DND-41 (cell line): ENCODE measurements at places on chromosomes 16 and 17.

DNA sequence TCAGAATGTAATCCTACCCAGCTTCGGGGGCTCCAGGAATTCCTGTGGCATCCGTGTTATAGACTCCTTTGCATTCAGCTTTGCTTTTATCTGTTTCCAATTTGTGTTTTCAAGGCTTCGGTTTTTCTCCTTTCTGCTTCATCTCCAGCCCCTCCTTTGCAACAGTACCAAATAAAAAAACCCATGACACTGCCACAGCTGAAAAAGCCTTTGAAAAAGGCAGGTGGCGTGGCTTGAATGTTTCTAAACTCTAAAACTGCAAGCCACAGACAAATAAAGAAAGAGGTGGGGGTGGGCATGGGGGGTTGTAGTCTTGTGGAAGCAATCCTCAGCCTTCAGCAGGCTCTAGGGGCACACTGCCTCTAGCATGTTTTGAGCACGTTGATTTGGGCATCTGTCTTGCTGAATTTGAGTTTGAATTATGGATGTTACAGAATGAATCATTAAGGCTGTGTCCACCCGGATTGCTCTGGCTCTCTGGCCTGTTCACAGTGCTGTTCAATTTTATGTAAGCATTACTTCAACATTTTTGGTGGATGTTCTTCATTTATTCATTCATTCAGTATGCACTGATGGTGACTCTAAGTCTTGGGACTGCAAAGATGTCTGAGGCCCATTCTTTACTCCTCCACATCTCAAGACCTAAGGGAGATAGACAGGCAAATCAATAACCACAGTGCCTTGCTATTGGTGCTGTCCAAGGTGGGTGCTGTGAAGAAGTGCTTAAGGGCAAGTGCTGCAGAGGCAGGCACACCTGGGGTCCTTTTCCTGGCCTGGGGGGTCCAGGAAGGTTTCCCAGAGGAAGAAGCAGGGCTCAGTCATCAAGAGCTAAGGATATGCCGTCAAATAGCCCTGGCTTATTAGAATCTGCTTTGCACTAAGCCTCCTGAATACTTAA is 77.4 kb downstream of the CDH13 start:
- no peaks in the 10 kb centered on the region for H3K4me1 ChIP-seq
- H3K27me3 ChIP-seq = peaks cover 10% of the 10 kb centered on the region
- H3K27ac ChIP-seq = no peak overlapping the region
- no peak overlapping the region for H3K4me3 ChIP-seq
- H3K36me3 ChIP-seq = no peaks in the 10 kb centered on the region
- no peak for DNase-seq

DNA sequence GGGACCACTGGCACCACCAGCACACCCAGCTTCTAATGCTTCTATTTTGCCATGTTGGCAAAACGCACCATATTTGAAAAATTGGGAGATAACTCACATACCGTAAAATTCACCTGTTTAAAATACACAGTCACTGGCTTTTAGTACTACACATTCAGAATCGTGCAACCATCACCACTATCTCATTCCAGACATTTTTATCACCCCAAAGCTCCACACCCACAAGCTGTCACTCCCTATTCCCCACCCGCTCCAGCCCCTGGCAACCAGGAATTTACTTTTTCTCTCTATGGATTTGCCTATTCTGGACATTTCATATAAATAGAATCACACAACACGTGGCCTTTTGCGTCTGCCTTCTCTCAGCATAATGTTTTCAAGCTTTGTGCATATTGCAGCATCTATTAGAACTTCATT is 25.0 kb downstream of the PPL start:
- H3K4me3 ChIP-seq = no peak overlapping the region
- no peak for DNase-seq
- H3K4me1 ChIP-seq = peaks cover 3% of the 10 kb centered on the region; the same call in 1 of the 2 replicates
- H3K27ac ChIP-seq = no peak overlapping the region
- peaks cover 3% of the 10 kb centered on the region for H3K27me3 ChIP-seq

DNA sequence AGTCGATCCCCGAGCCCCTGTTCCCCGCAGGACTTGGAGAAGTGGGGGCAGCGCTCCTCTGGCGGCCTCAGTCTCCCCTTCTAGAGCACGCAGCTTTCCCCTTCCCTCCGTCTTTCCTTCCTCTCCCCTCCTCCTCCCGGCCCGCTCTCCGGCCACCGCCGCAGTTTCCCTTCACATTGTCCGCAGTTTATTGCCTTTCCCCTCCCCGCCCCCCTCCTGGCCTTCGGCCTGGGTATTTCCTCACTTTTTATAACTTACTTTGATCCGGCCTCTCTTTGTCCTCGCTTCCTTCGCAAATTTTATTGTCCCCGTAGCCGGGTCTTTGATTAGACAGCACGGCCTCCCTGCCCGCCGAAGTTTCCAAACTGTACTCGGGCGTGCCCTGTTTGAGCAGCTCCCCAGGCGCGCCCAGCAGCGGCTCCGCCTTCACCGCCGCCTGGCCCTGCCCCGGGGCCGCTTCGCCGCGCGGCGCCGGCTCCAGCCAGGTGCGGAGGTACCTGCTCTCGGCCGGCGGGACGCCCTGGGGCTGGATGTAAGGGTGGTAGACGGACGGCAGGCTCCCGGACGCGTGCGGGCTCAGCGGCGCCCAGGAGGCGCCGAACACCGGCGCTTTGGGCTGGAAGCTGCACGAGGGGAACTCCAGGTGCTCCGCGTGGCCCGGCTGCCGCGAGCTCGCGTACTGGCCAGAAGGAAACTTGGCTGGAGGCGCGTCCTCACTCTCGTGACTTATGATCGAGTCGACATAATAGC is 488 bp downstream of the HOXB9 start:
- DNase-seq = no peak
- H3K4me1 ChIP-seq = no peaks in the 10 kb centered on the region
- no peak overlapping the region for H3K27ac ChIP-seq
- H3K4me3 ChIP-seq = no peak overlapping the region
- peaks cover 64% of the 10 kb centered on the region for H3K27me3 ChIP-seq

DNA sequence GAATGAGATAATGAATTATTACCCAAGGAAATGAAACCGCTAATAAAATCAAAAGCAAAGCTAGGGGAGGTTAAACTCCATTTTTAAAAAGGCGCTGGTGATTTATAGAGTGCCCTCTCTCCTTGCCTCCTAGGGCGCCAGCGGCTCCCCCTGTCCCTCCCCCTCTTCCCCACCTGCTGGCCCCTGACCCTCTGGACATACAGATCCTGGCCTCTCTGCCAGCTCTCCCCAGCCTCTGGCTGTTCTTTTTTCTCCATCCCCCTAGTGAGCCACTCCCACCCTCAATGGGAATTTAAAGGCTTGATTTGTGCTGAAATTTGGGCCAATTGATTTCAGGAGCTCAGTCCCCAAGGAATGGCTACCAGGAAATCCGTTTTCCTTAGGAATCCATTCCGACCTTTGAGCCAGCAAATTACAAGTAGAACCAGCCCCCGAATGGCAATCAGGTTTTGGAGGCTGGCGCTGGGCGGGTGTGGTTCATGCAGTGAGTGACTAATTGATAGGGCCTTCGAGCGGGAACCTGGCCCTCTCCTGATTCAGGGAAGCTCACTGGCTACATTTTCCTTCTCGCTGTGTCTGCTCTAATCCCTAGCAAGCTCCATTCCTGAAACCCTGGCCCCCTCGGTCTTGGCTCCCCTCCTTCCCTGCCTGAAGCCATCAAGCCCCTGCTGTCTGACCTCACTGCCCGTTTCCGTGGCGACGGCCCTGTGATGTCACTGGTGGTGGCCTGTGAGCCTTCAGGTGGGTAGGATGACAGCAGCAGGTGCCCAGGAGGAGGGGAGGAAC is 141.9 kb upstream of the SDK2 start:
- no peaks in the 10 kb centered on the region for H3K4me1 ChIP-seq
- no peaks in the 10 kb centered on the region for H3K36me3 ChIP-seq
- peaks cover 5% of the 10 kb centered on the region for H3K27me3 ChIP-seq
- H3K27ac ChIP-seq = no peak overlapping the region
- DNase-seq = no peak

- no peaks in the 10 kb centered on the region for H3K36me3 ChIP-seq
- DNase-seq = no peak
- H3K27ac ChIP-seq = no peak overlapping the region
- H3K27me3 ChIP-seq = no peaks in the 10 kb centered on the region
- no peaks in the 10 kb centered on the region for H3K4me1 ChIP-seq
Observed at GRCh38 chr16:15835136-15835878, 21.5 kb downstream of the MYH11 start.

GRCh38 chr16:69513180-69513966 is 52.4 kb upstream of the NFAT5 start:
- no peak overlapping the region for H3K27ac ChIP-seq
- H3K4me3 ChIP-seq = no peak overlapping the region
- H3K27me3 ChIP-seq = no peaks in the 10 kb centered on the region
- no peaks in the 10 kb centered on the region for H3K36me3 ChIP-seq
- no peak for DNase-seq
- H3K4me1 ChIP-seq = no peaks in the 10 kb centered on the region
